Stimulated activated memory B cell treated with anti-CD40 and anti-IgM and Interleukin-4, amounts not matched to agents 10 μg/mL and 1 μg/mL and 100 μg/mL, for 72 hours (primary cell): ENCODE measurements at places on chromosomes 12 and 14.

DNA sequence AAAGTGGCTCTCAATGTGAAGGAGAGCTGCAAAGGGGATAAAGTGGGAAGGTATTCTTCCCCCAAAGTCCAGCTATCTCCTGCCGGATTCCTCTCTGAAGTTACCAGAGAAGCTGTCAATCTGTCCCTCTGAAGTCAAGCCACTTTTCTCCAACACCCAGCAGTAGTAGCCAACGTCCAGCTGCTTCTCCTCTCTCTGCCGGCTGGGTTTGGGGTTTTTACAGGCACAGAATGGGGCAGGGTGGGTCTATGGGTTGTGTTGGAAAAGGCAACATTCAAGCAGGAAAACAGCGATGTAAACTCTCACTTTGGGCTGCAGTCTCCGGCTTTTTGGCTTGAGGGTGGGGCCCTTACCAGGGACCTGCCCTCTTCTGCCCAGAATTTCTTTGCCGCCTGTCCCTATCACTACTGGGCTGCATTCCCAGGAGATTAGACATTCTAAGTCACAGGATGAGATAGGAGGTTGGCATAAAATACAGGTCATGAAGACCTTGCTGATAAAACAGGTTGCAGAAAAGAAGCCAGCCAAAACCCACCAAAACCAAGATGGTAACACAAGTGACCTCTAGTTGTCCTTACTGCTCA lies 16.3 kb downstream of the CAPZA3 start:
- ATAC-seq: no peak

DNA sequence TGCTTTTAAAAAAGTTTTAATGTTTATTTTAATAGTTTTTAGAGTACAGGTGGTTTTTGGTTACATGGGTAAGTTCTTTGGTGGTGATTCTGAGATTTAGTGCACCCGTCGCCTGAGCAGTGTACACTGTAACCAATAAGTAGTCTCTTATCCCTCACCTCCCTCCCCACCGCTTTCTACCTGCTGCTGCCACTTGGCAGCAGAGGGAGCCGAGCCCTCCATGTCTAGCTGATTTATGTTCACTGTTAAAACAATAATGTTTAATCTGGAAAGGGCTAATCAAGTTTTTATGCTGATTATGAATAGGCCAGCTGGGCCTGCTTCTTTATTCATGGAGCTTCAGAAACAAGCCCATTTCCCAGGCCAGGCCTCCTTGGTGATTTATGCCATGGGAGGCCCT lies 73.1 kb downstream of the ADCK1 start:
- no peak for ATAC-seq

- no peak for ATAC-seq
These were observed 366.0 kb upstream of the DDHD1 start for GRCh38 chr14:53519137-53519536.

DNA sequence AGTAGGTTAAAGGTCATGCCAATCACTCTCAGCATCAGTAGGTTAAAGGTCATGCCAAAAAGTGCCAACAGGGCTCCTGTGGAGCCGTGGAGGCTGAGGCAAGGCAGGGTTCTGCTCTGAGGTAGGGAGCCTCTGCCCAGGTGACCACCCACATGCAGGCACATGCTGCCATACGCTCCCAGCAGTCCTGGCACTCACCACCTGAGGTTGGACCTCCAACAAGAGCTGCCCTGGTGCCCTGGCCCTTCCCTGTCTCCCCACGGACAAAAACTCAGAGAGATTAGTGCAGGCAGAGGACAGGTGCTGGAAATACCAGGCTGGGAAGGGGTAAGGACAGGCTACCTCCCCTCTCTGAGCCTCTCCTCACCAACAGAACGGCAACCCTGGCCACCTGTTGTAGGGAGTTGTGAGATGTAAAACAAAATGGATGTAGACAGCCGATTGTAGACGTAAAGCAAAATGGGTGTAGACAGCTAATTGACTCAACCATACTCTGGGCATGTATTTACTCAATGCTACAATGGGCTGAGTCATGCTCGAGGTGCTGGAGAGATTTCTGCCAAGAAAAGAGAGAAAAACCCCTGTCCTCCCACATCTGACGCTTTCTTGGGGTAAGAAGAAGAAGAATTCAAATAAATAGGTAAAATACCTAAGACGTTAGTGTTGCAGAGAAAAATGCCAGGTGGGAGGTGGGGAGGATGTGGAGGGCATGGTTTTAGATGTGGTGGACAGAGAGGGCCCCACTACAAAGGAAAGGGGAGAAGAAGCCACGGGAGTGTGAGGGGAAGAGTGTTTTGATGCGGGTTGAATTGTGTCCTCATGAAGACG lies 32.4 kb downstream of the LTBP2 start:
- no peak for ATAC-seq

- no peak for ATAC-seq
These were observed 68.4 kb downstream of the ANO6 start for GRCh38 chr12:45284096-45284901.

DNA sequence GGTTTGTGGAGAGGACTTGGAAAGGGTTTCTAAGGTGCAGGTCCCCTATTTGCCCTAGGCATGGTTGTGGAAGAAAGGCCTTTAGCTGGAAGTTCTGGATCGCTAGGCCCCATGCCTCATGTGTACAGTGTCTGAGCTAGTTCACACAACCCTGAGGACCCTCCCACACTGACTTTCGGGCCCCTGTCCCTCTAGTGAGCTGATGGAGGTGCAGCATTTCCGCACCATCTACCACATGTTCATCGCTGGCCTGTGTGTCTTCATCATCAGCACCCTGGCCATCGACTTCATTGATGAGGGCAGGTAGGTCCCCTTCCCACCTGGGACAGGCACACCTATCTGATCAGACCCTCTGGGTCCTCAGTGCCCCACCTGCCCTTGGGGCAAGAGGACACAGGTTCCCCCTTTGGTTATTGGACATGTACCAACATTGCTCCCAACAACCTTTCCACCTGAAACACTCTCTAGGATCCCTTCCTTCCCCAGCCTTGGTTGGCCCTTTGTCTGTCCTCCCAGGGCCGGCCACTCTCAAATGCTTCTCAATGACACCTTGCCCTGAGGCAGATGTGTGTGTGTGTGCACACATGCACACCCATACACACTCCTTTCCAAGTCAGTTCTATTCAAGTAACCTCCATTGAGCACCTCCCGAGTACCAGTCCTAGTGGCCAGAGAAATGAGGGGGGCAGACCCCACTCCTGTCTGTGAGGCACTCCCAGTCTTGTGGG lies 2.6 kb downstream of the SOAT2 start:
- ATAC-seq: no peak

- ATAC-seq: peak; percentile 89
These were observed at the start of gene RASAL1 for GRCh38 chr12:113135178-113136127. RASAL1 (minus strand) TSS chr12:113135761; CDS start chr12:113135462, 299 bp downstream.

DNA sequence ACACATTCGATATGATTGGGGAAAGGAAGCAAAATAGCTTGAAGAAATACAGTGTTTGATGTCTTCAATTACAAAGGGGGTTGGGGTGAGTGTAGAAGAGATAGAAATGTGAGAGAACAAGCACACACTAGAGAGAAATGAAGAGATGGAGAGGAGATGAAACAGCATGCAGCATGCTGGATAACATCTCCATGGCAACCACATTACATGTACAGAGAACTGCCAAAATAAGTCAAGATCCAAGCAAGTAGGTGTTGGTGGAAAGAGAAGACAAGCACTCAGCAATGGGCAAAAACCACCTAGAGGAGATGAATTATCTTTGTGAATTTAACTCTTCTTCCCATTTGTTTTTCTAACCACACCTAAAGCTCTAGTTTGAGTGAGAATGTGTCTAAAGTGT lies 289.8 kb downstream of the GRIN2B start:
- ATAC-seq: no peak

DNA sequence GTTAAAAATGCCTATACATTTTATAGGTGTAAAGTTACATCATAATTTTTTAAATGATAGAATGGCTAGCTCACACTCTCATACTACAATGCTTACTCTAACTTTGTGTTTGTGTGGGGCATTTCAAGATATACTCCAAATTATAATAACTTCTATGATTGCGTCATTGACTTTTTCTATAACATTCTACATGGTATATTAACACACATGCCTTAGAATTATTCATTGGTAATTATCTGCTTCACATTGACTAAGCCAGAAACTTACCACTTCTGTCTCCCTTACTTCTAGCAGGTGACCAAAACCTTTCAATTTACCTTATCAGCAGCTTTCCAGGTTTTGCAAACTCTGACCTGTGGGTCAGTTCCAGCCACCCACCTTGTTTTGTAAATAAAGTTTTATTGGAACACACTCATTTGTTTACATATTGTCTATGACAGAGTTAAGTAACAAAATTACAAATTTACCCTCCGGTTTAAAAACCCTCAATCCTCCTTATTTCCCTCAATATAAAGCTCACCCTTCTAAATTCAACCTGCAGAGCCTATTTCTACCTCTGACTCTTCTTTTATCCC lies 12.7 kb upstream of the FLRT2 start:
- no peak for ATAC-seq

DNA sequence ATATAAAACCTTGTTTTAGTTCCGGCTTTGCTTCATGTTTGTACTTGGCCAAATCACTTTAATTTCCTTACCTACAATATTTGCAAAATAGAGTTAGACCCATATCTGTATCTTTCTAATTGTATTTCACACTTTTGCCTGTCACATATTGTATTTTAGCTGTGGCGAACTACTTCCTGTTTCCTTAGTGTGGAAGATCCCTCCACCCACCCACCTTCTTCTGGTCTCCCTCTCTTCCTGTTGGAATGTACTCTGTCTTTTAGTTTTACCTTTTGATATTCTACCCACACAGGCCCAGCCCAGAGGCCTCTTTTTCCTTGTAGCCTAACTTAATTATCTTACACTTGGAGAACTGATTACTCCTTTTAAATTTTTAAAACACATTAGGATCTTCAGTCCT lies 78.2 kb downstream of the SCN8A start:
- no peak for ATAC-seq

DNA sequence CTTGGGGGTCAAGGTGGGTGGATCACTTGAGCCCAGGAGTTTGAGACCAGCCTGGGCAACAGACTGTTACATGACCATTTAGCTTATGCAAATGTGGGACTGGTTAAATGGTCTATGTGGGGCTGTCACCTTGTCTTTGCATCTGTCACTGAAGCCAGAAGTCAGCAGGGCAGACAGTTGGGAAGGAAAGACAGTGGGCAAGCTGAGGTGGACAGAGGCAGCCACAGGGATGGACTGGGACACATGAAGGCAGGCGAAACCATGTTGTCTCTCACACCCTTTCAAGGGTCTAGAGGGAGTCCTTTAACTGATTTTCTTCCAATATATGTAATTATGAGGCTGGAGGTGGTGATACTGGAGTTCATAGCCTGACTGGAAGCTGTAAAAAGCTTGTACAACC lies 426.4 kb downstream of the TMEM121 start:
- ATAC-seq: no peak

DNA sequence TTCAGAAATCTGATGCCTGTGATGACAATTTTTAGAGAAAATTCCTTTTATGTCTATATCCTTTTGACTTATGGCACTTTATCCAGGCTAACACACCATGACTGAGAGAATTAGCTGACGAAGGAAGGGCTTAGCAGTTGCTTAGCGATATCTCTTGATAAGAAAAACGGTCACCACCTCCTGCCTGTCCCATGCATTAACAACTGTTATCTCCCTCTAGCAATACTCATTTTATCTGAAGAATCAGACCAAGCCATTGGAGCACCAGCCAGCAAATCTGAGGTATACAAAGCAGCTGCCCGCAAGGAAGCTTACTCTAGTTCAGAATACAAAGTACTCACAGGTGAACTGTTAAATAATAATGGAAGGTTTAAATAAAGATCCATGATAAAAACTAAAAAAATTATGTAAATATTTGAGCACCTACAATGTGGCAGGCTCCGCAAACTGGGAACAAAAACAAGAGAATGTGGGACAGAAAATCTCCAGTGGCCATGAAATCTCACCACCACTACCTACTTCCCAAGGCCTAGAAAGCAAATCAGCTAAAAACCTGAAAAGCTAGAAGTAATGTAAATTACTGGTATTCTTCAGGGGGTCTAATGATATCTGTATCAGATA lies 24.3 kb downstream of the PPM1H start:
- no peak for ATAC-seq

DNA sequence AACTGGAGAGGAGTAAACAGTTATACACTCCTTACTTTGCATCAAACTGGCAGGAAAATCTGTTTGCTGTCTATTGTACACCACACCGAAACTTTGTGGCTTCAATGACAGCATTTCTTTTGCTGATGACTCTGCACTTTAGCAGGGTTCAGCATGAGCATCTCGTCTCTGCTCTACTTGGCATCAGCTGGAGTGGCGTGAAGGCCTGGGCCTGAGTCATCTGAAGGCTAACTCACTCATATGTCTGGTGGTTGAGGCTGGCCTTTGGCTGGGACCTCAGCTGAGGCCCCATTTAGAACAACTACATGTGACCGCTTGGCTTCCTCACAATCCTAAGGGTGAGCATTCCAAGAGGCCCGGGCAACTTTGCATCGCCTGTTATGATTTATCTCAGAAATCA lies 28.7 kb upstream of the REP15 start:
- ATAC-seq: peak; percentile 34

DNA sequence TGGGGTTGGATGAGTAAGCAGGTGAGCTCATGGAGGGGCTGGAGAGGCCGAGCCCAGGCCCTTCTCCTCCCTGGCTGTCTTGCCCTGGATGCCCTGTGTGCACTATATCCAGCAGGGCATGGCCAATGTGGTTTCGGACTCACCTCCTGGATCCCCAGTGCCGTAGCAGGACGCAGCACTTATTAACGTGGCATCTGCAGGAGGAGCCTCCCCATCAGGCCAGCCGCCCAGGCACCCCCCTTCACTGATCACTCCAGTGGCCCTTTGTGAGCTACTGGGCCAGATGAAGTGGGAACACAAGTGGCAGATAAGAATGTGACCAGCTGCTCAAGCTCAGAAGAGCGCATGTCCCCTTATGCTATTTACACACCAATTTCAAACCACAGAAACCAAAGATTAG lies 43.1 kb upstream of the DICER1 start:
- no peak for ATAC-seq

- no peak for ATAC-seq
These were observed 66.0 kb downstream of the TC2N start for GRCh38 chr14:91801358-91801757.

- no peak for ATAC-seq
These were observed 128.5 kb upstream of the RGS6 start for GRCh38 chr14:71803539-71804260.

- ATAC-seq: no peak
These were observed 58.0 kb downstream of the ATF7 start for GRCh38 chr12:53567961-53568808.

DNA sequence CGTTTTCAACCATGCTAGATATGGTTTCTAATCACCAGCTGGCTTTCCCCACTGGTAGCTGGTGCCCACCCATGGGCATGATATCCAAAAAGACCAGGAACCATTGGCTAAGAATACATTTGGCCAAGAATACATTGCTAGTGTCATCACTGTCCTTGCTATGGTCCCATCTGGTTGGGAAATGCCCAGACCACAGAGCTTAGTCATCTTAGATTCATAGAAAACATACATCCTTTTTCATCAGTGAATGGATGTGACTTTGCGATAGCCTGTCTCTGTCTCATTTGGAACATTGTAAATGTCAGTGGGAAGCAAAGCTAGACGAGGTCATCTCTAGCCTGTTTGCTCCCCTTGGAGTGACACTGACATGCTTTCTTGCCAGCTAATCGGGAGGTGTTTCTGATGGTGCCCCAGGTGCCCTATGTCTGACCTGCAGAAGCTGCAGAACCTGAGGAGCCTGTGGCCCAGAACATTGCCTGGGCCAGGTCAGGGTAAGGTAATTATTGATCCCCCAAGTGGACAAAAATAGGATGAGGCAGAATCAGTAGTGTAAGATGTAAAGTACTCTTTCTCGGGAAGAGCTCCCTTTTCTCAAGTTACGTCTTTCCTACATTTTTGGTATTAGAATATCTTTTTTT lies 194.8 kb downstream of the SLC41A2 start:
- peak; percentile 75 for ATAC-seq

GRCh38 chr14:94679937-94680861 lies 68.0 kb downstream of the SERPINA3 start:
- ATAC-seq: no peak
